ENCODE measurements at places on chromosomes 6 and 20.
A peak's percentile ranks its signal among the peaks of the same experiment; 100 is the strongest.

DNA sequence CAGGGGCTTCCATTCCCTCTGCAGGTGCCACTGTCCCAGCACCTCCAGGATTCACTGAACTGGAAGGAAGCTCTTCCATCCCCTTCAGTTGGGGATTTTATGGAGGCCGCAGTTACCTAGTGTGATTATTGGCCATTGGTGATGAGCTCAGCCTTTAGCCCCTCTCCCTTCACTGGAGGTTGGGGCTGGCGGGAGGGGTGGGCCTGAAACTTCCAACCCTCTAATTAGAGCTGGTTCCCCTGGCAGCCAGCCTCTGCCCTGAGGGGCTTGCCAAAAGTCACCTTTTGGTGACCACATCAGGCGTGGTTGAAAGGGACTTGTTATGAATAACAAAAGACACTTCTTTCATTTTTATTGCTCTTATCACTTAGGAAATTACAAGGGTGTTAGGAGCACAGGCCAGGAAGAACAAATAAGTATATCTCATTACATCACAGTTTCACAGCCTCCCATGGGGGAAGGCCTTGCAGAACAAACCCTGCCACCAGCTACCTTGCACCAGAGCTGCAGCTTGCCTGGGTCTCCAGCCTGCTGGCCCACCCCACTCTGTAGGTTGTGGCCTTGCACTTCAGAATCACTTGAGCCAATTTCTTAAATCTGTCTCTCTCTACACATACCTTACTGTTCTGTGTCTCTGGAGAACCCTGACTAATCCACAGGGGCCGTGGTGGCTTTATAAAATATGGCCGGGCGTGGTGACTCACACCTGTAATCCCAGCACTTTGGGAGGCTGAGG, 5.0 kb downstream of the PYGB start:
- no peak for DNase-seq

- peak; percentile 65 for DNase-seq
Observed at GRCh38 chr6:132768051-132768517, 10.4 kb upstream of the VNN2 start.

- peak; percentile 67 for DNase-seq
Observed at GRCh38 chr20:9407805-9408421, 106.5 kb upstream of the LAMP5 start.

GRCh38 chr20:24530131-24530680, 60.8 kb downstream of the SYNDIG1 start:
- DNase-seq = no peak

GRCh38 chr20:13613917-13614316, 24.8 kb downstream of the TASP1 start:
- no peak for DNase-seq

GRCh38 chr6:101537753-101538316, 144.3 kb downstream of the GRIK2 start:
- no peak for DNase-seq

- DNase-seq = no peak
Observed at GRCh38 chr20:56343861-56344381, 14.9 kb upstream of the FAM210B start.

DNA sequence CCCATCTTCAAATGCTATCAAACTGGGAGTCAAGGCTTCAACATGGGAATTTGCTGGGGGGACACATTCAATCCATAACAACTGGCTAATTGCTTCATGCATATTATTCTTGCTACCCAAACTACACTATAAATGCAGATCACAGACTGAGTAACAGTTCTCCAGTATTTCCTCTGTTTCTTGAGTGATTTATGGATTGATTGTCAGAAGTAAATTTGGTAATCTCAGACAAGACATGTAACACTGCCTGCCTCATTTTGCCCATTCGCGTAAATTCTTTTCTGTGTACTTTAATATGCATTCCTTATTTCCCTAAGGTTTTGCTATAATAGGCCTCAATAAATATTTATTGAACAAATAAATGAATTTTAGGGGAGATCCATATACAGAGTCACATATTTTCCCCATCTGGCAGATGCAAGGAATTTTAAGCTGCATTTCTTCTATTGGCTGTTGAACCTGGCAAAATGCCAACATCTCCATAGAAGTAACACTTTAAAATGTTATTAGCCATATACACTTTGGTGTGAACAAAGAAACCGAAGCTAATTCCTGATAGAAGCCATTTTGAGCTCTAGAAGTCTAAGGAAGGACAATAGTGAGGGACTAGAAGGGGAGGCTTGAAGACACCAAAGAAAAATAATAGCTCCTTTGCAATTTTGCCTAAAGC, 98.2 kb downstream of the QRSL1 start:
- peak; percentile 33 for DNase-seq

- DNase-seq = no peak
Observed at GRCh38 chr20:48471759-48472408, 355.9 kb downstream of the PREX1 start.

- no peak for DNase-seq
Observed at GRCh38 chr6:123529058-123529457, 107.7 kb downstream of the TRDN start.

GRCh38 chr20:25081065-25081729, 744 bp downstream of the VSX1 start:
- DNase-seq = no peak

DNA sequence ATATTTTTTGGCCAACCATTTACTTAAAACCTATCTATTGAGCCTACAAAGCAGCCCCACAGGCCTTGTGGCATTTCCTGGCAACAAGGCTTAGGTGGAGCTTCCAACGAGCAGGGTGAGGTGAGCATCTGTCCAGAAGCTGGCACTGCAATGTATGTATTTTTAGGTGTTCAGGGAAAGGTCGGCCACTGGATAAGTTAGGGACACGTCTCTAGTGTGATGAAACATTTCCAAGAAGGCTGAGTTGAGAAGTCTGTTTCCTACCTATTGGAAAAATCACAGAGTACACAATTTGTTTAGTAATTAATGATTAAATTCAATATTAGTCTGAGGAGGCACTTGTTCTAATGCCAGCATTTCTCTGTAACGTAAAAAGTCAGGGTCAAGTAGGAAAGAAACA, 17.8 kb upstream of the RCAN2 start:
- DNase-seq = no peak

DNA sequence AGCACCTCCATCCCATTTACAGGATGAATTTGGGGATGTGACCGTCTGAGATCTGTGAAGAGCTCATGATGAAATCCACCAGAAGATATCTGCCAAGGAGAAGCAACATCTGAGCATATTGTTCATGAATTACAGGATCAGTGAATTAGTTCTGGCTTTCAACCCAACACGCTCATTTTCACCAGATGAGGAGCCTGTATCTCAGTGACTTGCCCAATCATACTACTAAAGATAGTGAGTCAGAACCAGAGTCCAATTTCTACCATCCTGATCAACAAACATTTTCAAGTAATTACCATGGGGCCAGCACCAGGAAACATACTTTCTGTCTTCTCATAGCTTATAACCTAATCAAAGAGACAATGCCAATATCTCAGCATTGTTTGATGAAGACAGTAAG, 116.6 kb downstream of the ZDHHC14 start:
- no peak for DNase-seq

DNA sequence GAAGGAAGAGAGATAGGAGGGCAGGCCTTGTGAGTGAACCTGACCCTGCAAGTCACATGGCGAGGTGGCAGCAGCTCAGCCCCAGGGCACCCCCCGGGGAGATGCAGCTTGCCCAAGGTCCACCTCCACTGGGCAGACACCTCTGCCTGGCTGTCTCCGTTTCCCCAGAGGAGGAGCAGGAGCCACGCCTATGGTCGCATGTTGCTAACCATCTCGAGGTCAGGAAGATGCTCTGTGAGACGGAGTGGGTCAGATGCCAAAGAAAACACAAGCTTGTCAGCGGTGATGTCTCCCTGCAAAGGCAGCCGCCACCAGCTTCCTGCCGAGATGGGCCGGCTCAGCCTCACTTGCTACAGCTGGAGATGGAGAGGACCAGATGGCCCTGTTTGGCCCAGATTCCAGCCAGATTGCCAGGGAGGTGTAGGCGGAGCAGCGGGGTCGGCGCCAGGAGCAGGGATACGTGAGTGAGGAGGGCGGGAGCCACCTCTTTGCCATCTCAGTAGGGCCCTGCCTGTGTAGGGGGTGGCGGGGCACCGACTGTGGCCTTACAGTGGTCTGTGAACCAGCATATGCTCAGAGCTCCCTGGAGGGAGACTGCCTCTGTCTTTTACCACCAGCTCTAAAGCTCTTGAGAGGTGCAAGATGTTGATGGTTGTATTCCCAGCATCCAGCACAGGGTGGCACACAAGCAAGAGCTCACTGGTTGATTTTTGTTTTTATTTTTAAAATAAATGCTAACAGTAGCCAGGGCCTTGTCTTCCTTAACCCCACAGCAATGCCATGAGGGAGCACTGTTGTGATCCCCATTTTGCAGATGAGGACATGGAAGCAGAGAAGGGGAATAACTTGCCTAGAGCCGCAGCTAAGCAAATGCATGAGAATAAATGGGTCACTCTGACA, 42.9 kb upstream of the FAM83D start:
- DNase-seq = no peak

GRCh38 chr6:8536122-8536521, 100.8 kb upstream of the SLC35B3 start:
- no peak for DNase-seq

DNA sequence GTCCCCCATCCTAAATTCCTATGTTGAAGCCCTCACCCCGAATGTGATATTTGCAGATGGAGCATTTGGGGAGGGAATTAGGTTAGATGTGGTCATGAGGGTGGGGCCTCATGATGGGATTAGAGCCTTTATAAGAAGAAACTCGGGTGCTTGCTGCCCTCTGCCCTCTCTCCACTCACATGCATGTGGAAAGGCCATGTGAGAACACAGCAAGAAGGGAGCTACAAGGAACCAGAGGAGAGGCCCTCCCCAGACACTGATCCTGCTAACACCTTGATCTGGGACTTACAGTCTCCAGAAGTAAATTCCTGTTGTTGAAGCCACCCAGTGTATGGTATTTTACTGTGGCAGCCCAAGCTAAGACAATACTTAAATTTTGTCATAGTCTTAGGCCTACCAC, 69.6 kb upstream of the TULP1 start:
- DNase-seq = no peak

DNA sequence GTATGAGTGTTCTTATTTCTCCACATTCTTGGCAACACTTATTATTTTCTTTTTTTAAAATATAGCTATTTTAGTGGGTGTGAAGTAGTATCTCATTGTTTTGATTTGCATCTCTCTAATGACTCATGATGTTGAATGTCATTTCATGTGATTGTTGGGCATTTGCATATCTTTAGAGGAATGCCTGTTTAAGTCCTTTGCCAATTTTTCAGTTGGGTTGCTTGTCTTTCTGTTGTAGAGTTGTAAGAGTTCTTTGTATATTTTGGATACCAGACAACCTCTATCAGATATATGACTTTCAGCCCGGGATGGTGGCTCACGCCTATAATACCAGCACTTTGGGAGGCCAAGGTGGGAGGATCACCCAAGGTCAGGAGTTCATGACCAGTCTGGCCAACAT, 5.1 kb upstream of the POPDC3 start:
- DNase-seq = no peak

GRCh38 chr6:97222903-97223302, 60.1 kb downstream of the MMS22L start:
- DNase-seq = no peak

GRCh38 chr20:1809611-1810510, 85.3 kb upstream of the SIRPA start:
- no peak for DNase-seq

- no peak for DNase-seq
Observed at GRCh38 chr6:3847521-3847920, 1.7 kb upstream of the FAM50B start.

Measured in NCI-H460 (cell line).